ENCODE measurements at places on chromosomes 4 and X. TPM values are rescaled to one million over a fixed set of nuclear protein-coding genes. Genes with fewer than 3 reads are reported as not detected.

ESX1 gene
- polyA plus RNA-seq = not detected

SULT1B1 gene
- polyA plus RNA-seq = 45.4 TPM

GRCh38 chrX:87874043-87874442 lies 356.4 kb downstream of the KLHL4 start:
- H3K36me3 ChIP-seq = no peaks in the 10 kb centered on the region
- H3K27ac ChIP-seq = no peak overlapping the region
- H3K4me1 ChIP-seq = no peaks in the 10 kb centered on the region
- DNase-seq = no peak
- no peak overlapping the region for H3K4me3 ChIP-seq

SSX3 gene
- polyA plus RNA-seq = not detected

- H3K27me3 ChIP-seq = no peaks in the 10 kb centered on the region
- DNase-seq = no peak
- H3K4me1 ChIP-seq = no peaks in the 10 kb centered on the region
- H3K36me3 ChIP-seq = no peaks in the 10 kb centered on the region
- H3K4me3 ChIP-seq = no peak overlapping the region
- H3K27ac ChIP-seq = no peak overlapping the region
These were observed 164.9 kb upstream of the USP9X start for GRCh38 chrX:40920351-40920750.

GRCh38 chr4:71941001-71941400 lies 90.8 kb upstream of the NPFFR2 start:
- DNase-seq = peak; percentile 37
- no peak overlapping the region for H3K4me3 ChIP-seq
- no peaks in the 10 kb centered on the region for H3K4me1 ChIP-seq
- no peak overlapping the region for H3K27ac ChIP-seq
- no peaks in the 10 kb centered on the region for H3K36me3 ChIP-seq
- H3K27me3 ChIP-seq = no peaks in the 10 kb centered on the region

DNA sequence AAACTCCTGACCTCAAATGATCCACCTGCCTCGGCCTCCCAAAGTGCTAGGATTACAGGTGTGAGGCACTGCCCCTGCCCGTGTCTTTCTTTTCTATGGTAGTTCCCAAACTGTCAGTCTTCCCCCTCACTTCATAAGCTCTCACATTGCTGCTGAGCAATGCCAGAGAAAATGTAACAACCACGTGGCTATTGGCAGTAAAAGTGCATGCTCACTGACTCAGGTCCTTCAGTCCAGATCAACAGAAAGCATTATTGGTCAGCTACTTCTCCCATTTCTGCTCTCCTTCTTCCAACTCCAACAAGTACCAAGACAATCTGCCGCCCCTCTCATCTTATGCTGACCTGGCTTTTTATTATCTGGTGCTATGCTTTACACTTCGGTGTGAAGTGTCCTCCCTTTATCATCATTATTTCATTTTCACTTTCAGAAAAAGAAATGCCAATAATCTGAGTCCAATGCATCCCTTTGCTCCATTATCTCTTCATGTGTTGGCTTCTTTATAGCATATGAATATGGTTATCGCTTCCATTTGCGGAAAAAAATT lies 133.8 kb upstream of the UGT8 start:
- H3K36me3 ChIP-seq = no peaks in the 10 kb centered on the region
- H3K27ac ChIP-seq = no peak overlapping the region
- no peak overlapping the region for H3K4me3 ChIP-seq

DNA sequence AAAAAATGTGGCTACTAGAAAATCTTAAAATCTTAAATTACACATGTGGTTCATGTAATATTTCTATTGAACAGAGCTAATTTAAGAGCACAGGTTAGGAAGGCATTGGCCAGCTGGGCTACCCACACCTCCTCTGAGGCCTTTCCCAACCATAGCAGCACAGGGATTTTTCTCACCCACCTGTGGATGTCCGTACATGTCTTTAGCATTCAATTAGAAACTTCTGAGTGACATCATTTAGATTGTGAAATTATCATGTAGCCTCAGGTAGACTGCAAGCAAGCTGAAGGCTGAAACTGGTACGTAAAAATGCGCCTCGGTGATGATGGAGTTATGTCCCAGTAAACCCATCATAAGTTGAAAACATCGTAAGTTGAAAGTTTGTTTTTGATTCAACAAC lies 31.2 kb downstream of the SCARB2 start:
- no peaks in the 10 kb centered on the region for H3K27me3 ChIP-seq
- DNase-seq = no peak
- no peaks in the 10 kb centered on the region for H3K4me1 ChIP-seq
- H3K27ac ChIP-seq = no peak overlapping the region
- H3K4me3 ChIP-seq = no peak overlapping the region

PABPC5 gene
- polyA plus RNA-seq = 0.27 TPM

- no peaks in the 10 kb centered on the region for H3K36me3 ChIP-seq
- H3K4me3 ChIP-seq = no peak overlapping the region
- H3K4me1 ChIP-seq = no peaks in the 10 kb centered on the region
- no peaks in the 10 kb centered on the region for H3K27me3 ChIP-seq
- no peak overlapping the region for H3K27ac ChIP-seq
- DNase-seq = peak; percentile 5
These were observed 21.6 kb downstream of the TSPAN6 start for GRCh38 chrX:100615005-100615404.

SCML2 gene
- 1.8 TPM for polyA plus RNA-seq

QRFPR gene
- polyA plus RNA-seq = 0.03 TPM

SH3RF1 gene
- polyA plus RNA-seq = 10.7 TPM

DNA sequence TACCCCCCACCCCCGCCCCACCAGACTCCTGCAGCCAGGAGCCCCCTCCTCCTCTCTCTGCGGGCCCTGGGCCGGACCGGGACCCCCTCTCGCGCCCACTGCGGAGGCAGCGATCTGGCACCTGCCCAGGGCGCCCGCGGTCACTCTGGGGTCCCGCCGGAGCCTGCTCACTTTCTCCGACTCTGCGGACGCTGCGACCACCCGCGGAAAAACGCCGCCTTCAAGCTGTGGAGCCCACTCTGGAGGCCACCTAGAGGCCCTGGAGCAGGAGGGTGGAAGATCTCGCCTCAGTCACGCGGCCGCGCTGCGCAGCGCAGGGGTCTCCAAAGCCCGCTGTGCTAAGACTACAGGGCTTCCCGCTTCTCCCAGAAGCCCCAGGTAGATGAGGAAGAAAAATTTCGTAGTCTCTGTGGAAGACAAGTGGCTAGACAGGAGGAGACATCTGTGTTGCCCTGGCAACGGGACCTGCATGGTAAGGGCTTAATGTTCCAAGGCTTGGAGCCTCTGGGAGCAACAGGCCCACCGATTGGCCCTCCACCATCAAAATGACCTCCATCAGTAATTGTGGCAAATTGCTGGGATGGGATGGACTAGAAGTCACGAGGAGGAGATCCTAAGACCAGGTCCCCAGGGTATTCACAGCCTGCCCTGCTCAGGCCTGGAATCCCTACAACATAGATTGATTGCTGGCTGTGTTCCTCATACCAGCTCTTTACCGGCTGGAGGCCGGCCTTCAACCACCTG lies at the start of gene PNMA6F:
TSS of gene PNMA6F (minus strand) at position 387 of the 744 bp plus-strand sequence. CDS start 1,093 bp downstream, outside the sequence.
- H3K27ac ChIP-seq = no peak within 1 kb of the TSS
- no peaks in the 10 kb centered on the region for H3K36me3 ChIP-seq
- no peaks in the 10 kb centered on the region for H3K27me3 ChIP-seq
- no peak within 1 kb of the TSS for H3K4me3 ChIP-seq
- no peak for DNase-seq

DNA sequence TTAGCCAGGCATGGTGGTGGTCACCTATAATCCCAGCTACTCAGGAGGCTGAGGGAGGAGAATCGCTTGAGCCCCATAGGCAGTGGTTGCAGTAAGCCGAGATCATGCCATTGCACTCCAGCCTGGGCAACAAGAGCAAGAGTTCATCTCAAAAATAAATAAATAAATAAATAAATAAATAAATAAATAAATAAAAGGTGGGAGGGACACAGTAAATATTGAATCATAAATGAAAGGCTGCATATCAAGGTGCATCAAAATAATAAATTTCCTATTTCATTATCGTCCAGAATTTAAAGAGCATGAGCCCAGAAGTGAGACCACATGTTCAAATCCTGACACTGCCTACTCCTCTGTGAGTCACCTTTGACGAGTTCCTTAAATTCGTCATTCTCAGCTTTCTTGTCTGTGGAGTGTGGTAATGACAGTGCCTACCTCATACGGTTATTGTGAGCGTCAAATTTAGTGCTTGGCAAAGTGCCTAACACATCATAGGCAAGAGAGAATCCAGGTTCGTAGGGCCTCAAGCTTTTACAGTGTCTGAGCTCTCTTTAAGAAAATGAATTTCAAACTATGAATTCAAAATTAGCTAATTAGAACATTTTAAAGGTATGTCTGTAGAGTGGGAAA lies 49.9 kb downstream of the IL15 start:
- no peaks in the 10 kb centered on the region for H3K4me1 ChIP-seq
- H3K27me3 ChIP-seq = no peaks in the 10 kb centered on the region
- H3K36me3 ChIP-seq = no peaks in the 10 kb centered on the region
- H3K27ac ChIP-seq = no peak overlapping the region
- no peak for DNase-seq
- no peak overlapping the region for H3K4me3 ChIP-seq

GNRHR gene
- polyA plus RNA-seq = 0.47 TPM

DNA sequence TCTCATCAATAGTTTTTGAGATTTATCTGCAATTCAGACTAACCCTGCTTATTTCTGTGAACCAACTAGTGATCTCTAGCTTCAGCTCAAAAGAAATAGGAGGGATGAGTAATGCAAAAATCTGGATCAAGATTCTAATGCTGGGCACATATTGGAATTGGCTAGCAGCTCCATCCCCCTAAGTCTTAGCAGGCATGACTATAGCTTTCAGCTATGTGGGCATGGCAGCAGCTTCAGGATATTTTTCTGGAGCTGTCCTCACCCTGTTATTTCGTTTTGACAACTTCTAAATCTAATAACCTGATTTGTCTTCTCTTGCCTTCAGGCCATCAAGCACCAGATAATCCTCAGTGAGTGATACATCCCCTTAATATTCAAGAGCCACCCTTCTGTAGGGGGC lies 50.8 kb upstream of the GNPDA2 start:
- H3K4me1 ChIP-seq = no peaks in the 10 kb centered on the region
- no peaks in the 10 kb centered on the region for H3K27me3 ChIP-seq
- H3K27ac ChIP-seq = no peak overlapping the region
- H3K36me3 ChIP-seq = no peaks in the 10 kb centered on the region

GRCh38 chr4:121472937-121473721 lies 92.3 kb upstream of the QRFPR start:
- H3K36me3 ChIP-seq = no peaks in the 10 kb centered on the region
- no peaks in the 10 kb centered on the region for H3K4me1 ChIP-seq
- no peak for DNase-seq
- no peak overlapping the region for H3K27ac ChIP-seq

DNA sequence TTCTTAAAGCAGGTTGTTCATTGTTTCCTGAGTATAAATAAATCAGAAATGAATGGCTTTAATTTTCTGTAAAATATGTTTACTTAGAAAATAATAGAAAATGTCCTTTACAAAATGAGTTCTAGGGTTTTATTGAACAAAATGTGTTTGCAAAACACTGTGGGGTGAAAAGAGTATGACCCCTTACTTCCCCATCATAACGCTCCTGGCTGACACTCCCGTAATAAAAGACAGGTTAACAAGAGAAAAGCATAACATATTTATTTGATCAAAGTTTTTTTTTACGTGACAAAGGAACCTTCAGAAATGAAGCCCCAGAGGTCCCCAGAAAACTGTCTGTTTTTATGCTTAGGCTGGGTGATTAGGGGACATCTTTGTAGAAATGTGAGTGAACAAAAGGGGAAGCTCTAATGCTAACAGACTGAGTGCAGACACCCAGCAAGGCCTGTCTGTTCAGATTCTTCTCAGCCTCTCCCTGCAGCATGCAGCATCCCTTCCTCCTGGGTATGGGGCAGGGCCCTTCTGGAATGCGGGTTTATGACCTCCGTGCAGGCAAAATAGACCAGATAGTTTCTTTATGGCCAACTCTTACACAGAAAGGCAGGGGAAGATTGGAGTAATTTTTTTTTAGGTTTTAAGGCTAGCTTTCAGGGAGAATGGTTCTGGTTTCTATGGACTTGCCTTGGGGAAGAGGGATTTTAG lies 26.1 kb downstream of the ZFP42 start:
- no peaks in the 10 kb centered on the region for H3K4me1 ChIP-seq
- no peaks in the 10 kb centered on the region for H3K36me3 ChIP-seq
- peak; percentile 55 for DNase-seq

DNA sequence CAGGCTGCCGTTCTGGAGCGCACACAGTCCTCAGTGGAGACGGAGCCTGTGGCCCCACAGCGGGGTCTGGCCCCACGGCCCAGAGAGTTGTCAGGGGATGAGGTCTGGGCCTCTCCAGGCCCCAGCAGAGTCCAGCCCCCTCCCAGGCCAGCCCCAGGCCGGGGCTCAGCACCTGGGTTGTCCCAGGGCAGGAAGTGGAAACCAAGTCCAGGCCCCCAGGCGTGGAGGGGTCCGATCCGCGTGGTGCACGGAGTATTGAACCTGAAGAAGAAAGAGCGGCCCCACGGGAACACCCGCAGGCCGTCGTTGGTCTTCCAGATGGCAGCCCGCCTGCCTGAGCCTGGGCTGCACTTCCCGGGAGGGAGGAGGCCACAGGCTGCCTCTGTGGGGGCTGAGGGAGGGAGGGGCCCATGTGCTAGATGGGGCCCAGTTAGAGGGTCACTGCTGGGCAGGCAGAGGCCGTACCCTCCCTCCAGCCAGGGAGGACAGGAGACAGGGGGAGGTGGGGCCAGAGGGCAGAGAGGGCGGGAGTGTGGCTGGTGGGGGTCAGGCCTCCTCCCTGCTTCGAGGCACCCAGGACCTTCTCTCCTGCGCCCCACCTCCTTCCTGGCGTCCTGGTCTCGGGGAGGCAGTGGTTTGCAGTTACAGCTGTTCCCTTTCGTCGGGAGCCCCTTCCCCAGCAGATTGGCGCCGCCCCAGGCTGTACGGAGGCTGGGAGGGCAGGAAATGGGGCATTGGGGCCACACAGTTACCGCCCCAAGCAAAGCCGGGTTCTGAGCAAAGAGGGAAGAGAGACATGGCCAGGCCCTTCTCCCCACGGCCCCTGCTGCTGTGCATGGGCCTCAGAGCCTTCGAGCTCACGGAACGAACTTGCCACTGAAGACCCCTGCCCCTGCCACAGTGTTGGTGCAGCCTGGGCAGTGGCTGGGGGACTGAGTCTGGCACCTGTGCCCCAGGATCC lies 8.1 kb downstream of the HGFAC start:
- no peaks in the 10 kb centered on the region for H3K36me3 ChIP-seq
- H3K27ac ChIP-seq = no peak overlapping the region
- peaks cover 7% of the 10 kb centered on the region for H3K4me1 ChIP-seq
- no peaks in the 10 kb centered on the region for H3K27me3 ChIP-seq
- no peak overlapping the region for H3K4me3 ChIP-seq

GRCh38 chr4:53193111-53193510 lies 172.8 kb downstream of the SCFD2 start:
- H3K27me3 ChIP-seq = no peaks in the 10 kb centered on the region
- H3K4me3 ChIP-seq = no peak overlapping the region
- DNase-seq = no peak
- H3K27ac ChIP-seq = no peak overlapping the region

GRCh38 chr4:121633653-121634052 lies 63.1 kb downstream of the ANXA5 start:
- H3K36me3 ChIP-seq = no peaks in the 10 kb centered on the region
- H3K4me3 ChIP-seq = no peak overlapping the region
- no peaks in the 10 kb centered on the region for H3K27me3 ChIP-seq
- H3K4me1 ChIP-seq = no peaks in the 10 kb centered on the region
- H3K27ac ChIP-seq = no peak overlapping the region

All from small intestine (tissue), 16 donors.